Lung microvascular endothelial cell (primary cell): ENCODE measurements at places on chromosomes 4 and X. TPM values are rescaled to one million over a fixed set of nuclear protein-coding genes. Genes with fewer than 3 reads are reported as not detected.

The HSFX2 gene
- total RNA-seq, result 0.22 and 0.40 TPM in 2 replicates

The COL4A6 gene
- total RNA-seq, result 0.20 and 2.4 TPM in 2 replicates

The PF4V1 gene
- not detected in 2 replicates for total RNA-seq

The MAGED4 gene
- total RNA-seq, result 19.8 and 38.9 TPM in 2 replicates

The SPACA5 gene
- total RNA-seq, result not detected in 2 replicates

The PNCK gene
- not detected in 2 replicates for total RNA-seq

The MMRN1 gene
- 1,427 and 4,891 TPM in 2 replicates for total RNA-seq

The CFAP99 gene
- total RNA-seq, result not detected in 2 replicates

The RASSF6 gene
- not detected in 2 replicates for total RNA-seq

The OPRPN gene
- total RNA-seq, result not detected in 2 replicates

The BBS12 gene
- 4.1 and 4.4 TPM in 2 replicates for total RNA-seq

The GPC3 gene
- not detected in 2 replicates for total RNA-seq

The POU4F2 gene
- not detected in 2 replicates for total RNA-seq

- no peak for DNase-seq
Measured at GRCh38 chrX:76977452-76977851, 469.7 kb upstream of the FGF16 start.

DNA sequence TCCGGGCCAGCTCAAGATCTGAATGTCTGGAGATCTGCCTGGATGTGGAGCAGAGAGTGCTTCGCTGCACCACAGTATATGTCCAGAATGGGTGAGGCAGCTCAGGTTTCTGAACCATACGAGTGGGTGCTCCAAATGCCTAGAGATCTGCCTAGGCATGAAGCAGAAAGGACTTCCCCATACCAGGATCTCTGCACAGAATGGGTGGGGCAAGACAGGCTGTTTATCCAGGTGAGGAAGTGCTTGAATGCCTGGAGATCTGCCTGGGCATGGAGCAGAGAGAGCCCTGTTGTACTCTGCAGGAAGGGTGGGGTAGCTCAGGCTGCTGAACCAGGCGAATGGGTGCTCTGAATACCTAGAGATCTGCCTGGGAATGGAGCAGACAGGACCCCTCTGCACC, 45.4 kb upstream of the MAGEC2 start:
- no peak for DNase-seq

DNA sequence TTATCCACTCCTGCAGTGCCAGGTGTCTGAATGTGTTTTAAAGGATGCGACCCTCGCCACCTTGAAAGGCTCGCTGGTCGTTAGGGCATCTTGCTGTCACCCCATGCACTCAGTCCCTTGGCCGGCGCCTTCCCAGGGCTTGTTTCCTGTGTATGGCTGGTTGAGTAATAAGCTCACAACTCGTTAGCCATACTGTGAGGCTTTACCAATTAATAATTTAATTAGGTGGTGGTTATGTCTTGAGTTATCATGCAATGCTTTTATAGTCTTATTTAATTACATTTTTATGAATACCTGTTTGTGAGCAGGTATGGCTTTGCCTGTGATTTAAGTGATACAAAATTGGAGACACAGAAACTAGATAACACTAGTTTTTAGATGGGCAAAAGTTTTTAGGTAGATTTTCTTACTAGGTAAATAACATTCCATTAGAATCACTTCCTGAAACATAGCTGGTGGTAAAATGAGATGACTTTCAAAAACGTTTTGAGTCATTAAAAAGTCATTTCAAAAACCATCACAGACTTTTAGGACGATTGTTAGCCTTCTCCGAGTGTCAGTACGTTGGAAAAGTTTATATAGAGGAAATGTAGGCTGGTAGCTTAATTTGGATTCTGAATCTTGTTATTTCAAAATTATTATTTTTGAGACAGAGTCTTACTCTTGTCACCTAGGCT, 18.2 kb downstream of the PTTG2 start:
- no peak for DNase-seq

DNA sequence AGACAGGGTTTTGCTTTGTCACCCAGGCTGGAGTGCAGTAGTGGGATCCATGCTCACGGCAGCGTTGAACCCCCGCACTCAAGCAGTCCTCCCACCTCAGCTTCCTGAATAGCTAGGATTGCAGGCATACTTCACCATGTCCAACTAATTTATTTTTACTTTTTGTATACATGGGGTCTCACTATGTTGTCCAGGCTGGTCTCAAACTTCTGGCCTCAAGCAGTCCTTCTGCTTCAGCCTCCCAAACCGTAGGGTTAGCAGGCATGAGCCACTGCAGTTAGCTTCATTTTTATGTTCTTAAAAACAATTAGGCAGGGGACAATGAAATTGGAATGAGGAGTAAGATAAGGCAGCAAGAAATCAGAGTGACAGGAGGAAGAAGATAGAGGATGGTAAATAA, 50.5 kb downstream of the RAP1GDS1 start:
- no peak for DNase-seq

DNA sequence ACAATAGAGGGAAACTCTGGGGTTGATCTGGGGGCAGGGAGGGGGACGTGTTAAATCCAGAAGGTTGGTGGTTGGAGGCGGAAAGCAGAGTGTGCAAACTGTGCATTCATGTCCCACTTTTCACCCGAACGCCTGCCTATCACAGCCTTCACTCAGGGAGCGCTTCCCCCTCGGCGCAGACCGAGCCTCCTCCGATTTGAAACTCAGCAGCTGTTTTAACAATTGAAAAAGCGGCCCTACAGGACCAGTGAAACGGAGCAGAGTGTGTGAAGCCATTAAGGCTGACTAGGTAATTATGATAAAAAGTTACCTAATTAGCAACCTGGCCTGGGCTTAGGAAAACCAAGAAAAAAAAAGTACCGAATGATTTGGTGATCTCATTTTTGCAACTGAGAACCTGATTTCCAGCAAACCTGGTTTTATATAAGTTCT, 685 bp upstream of the NDNF start:
- DNase-seq, result peak; percentile 16

GRCh38 chr4:20532116-20532790, 168.0 kb upstream of the PACRGL start:
- no peak for DNase-seq

- DNase-seq, result no peak
Measured at GRCh38 chr4:914531-914930, 17.6 kb downstream of the GAK start.

- DNase-seq, result peak; percentile 79
Measured at GRCh38 chrX:129654652-129655546, at the start of gene APLN. Gene APLN (minus strand): TSS chrX:129654956. CDS start chrX:129654630, 326 bp downstream.

DNA sequence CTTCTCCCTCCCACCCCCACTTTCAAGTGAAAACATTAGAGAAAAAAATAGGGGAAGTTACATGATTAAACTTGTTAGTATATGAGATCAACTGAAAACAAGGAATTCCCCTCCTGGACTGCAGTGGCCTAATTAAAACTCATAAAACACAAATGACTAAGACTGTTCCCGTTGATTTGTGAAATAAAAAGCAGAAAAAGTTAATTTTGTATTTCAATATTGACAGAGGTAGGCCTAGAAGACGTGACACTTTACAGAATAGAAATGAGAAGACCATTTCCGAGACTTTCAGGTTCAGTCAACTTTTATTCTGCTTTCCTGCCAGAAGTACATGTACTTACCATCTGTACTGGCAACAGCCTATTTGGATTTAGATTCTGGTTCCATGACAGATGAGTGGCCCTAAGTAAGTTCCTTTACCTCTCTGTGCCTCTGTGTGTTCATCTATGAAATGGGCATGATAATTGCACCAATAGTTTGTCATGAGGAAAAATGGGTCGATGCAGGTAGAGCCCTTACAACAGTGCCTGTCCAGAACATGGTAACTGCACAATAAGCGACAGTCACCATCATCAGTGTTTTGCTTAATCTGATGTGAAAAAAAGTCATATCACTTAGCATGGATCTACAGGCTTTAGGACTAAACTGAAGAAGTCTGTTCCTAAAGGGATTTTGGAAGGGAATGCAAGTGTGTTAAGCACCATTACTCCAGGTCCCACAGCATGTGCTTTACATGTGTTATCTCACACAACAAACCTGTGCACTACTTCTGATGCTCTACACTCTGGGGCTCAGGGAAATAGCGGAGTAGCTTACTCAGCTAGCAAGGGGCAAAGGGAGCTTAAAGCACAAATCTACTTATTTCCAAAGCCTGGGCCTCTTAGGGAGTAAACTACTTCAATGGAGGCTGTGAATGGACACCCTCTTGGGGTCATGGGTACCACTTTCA, 562.3 kb upstream of the DIPK2B start:
- no peak for DNase-seq

- peak; percentile 70 for DNase-seq
Measured at GRCh38 chr4:43132010-43132582, 239.6 kb downstream of the GRXCR1 start.

DNA sequence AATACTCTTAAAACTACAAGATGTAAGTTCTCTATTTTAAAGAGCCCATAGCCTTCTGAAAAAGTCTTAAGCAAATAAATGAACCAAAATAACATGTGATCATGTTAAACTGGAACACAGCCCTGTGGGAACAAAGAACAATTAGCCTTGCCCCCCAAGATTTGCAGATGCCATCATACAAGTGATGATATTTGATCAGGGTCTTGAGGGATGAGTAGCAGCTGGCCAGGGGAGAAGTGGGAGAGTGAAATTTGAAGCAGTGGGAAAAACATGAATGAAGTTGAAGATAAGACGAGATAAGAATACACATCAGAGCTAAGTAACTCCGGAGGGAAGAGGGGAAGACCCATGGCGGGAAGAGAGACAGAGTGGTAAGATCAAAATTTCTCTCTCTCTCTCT, 450.1 kb upstream of the FTHL17 start:
- DNase-seq, result no peak

DNA sequence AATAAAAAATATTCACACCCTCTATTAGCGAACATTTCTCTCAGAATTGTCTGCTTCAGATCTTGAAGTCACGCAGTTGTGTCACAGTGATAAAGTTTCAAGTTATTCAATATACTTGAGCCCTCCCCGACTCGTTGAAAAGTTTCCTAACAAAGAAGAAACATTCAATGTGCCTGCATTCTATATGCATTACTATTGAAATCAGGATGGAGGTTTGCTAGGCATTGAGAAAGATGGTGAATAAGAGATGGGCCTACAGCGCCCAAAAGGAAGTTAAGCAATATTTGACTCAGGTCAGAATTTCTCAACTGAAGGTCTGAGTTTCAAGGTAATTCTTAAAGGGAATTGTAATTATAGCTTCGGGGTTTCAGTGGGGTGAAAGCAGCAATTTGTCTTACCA, 6.1 kb downstream of the TCEANC start:
- DNase-seq, result no peak

- no peak for DNase-seq
Measured at GRCh38 chr4:101018836-101019235, 328.5 kb downstream of the PPP3CA start.

DNA sequence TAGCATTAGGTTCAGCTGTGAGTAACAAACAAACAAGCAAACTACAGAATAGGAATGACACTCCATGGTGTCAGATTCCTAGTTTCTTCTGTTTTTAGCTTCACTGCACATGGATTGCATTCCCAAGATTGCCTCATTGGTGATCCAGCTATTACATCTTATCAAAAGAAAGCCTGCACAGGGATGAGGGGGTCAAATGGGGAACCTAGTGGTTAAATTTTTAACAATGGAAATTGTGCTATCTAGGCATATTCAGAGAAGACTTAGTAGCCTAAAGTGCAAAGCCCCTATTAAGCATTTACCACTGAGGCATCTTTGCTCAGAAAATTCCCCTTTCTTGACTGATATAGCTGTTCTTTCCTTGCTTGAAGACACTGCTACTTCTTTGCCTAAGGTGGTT, 3.9 kb upstream of the TTC29 start:
- DNase-seq, result no peak

DNA sequence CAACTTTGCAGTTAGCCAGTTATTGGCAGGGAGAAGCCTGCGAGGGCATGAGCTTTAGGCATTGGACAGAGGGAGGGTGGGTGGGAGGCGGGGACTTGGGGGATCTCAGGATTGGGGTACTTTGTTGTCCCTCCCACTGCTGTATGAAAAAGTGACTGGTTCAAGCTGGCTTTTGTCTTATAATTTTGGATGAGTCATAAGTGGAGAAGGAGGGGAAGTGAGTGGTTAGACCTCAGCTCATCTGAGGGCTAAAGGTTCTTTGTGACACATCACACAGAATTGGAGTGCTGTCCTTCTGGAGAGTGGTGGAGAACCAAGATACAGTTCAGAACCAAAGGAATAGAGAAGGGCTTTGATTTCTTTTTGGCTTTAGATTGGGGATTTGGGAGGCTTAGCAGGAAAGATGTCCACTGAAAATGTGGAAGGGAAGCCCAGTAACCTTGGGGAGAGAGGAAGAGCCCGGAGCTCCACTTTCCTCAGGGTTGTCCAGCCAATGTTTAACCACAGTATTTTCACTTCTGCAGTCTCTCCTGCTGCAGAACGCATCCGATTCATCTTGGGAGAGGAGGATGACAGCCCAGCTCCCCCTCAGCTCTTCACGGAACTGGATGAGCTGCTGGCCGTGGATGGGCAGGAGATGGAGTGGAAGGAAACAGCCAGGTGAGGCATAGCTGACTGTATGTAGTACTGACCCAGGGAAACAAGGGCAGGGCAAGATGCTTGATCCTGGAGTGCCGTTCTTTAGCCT, at the start of gene SLC4A4:
TSS of gene SLC4A4 (plus strand) at position 175 of the 748 bp plus-strand sequence.
- DNase-seq, result no peak

- DNase-seq, result no peak
Measured at GRCh38 chrX:42442745-42443144, 335.2 kb downstream of the PPP1R2C start.

GRCh38 chr4:144342949-144343760, 202.6 kb upstream of the GYPA start:
- DNase-seq, result no peak

- peak; percentile 44 for DNase-seq
Measured at GRCh38 chr4:148116264-148116663, 325.9 kb downstream of the NR3C2 start.

GRCh38 chr4:124947622-124948265, 235.2 kb upstream of the ANKRD50 start:
- DNase-seq, result peak; percentile 60

DNA sequence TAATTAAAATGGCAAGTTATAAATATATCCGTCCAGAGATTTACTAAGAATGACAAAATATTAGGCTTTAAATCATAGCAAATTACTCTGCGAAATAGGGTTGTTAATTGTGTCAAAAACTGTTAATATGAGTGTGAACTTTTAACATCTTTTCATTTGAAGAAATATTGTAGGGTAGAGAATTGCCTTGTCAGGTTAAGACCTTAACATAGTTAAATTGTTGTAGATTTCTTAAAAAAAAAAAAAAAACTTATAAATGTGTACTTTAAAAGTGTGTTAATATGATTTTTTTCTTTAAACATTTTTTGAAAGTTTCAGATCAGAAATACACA, 107.7 kb upstream of the TLR2 start:
- DNase-seq, result no peak

DNA sequence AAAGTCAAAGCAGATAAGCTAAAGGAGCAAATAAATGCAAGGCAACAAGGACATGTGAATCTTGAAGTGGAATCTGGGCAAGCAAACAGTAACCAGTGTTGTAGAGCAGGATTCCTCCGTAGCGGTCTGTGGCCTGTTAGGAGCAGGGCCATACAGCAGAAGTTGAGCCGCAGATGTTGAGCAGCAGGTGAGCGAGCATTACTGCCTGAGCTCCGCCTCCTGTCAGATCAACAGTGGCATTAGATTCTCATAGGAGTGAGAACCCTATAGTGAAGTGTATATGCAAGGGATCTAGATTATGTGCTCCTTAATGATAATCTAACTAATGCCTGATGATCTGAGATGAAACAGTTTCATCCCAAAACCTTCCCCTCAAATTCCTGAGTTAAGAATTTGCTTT, 550.7 kb downstream of the ADGRL3 start:
- DNase-seq, result no peak

GRCh38 chr4:78599147-78599546, 47.6 kb downstream of the ANXA3 start:
- no peak for DNase-seq
